ENCODE measurements at places on chromosomes 5 and 9.

DNA sequence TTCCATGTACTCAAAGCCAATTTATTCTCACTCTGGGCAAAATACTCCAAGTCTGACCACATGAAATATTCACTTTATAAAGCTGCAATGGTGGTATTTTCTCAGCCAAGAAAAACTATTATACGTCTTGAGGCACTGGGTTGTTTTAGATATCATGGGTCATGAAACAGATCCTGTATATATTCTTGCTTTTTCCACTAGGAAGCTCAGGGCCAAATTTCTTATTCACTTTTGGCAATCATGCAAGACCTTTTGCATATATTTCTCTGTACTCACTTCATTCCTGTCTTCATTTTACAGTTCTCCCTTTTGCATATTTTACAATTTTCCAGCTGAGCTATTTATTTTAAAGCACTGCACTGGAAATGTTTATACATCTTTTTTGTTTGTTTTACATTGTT is 49.8 kb downstream of the GABBR2 start:
- DNase-seq, result no peak

DNA sequence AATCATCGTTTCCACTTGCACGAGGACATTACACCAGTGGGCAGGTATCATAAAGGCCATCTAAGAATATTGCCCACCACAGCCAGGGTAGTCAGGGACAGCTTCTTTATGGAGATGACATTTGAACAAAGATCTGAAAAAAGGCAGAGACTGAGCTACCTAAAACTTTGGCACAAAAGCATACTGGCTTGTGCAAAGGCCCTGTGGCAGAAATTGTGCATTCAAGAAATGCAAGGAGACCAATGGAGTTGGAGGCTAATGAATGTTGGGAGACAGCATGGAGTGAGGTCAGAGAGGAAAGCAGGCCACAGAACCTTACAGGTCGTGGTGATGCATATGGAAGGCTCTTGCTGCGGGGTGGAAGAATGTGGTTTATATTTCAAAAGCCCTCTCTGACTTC is 578.5 kb downstream of the BNC2 start:
- DNase-seq, result no peak

GRCh38 chr5:107687404-107687803 is 16.7 kb upstream of the EFNA5 start:
- DNase-seq, result no peak

DNA sequence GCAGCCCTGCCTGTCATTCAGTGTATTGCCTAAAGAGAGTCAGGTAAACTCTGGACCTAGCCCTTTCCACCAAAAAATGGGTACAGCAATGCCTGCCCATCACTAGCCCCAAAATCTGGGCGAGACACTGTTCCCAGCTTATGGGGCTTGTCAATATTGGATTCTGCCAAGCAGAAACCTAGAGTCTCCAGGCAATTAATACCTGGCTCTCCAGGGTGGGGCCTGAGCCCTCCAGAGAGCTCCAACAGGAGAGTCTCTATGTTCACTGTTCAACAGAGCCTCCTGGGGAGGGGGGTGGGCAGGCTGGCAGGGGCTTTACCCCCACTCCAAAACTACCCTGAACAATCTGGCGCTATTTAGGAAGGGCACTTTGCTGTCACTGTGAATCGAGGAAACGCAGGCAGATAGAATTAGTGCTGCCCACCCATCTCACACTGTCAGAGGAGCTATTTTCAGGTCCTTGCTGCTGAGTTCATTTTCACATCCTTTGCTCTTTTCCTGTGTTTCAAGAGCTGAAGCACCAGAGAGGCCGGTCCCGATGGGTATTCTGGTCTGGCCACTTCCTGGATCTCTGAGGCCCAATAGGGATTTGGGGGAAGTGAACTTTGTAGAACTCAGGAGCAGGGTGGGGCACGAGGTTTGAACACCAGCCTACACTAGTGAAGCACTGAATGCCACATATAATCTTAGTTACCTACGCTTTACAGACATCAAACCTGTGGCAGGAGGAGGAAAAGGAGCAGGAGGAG is 121.8 kb downstream of the C5orf15 start:
- DNase-seq, result no peak

GRCh38 chr5:175678074-175678473 is 20.2 kb downstream of the HRH2 start:
- DNase-seq, result no peak

- DNase-seq, result no peak
Observed at GRCh38 chr5:153456993-153457392, 33.5 kb upstream of the GRIA1 start.

GRCh38 chr9:4857163-4857810 is 64.5 kb downstream of the RCL1 start:
- DNase-seq, result no peak

DNA sequence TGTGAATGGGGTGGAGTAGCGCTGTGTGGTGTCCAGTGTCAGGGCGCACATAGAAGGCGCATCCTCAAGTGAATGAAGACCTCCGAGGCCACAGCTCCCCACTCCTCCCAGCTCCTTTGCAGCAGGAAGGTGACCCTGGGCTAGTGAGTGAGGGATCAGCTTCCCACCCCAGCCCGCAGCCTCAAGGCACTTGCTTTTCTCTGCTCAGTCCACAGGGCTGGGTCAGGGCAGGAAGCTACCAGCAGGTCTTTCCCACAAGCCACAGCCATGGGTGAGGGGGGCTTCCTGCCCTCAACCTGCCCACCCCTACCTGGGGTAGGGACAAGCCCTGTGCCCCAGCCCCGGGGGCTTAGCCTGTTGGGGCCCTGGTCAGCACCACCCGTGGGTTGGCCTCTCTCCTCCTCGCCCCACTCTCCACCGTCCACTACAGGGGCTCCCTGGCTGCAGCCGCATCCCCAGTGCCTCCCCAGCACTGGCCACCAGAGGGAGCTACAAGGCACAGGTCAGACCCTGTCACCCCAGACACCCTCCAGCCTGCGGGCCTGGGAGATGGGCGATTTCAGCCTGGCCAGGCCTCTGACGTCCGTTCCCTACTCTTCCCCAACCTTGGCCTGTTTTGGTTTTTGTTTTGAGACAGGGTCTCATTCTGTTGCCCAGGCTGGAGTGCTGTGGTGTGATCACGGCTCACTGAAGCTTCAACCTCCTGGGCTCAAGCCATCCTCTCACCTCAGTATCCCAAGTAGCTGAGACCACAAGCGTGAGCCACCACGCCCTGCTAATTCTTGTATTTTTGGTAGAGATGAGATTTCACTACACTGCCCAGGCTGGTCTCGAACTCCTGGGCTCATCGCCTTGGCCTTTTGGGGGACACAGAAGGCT is 1.3 kb upstream of the ABCA2 start:
- peak; percentile 58 for DNase-seq

DNA sequence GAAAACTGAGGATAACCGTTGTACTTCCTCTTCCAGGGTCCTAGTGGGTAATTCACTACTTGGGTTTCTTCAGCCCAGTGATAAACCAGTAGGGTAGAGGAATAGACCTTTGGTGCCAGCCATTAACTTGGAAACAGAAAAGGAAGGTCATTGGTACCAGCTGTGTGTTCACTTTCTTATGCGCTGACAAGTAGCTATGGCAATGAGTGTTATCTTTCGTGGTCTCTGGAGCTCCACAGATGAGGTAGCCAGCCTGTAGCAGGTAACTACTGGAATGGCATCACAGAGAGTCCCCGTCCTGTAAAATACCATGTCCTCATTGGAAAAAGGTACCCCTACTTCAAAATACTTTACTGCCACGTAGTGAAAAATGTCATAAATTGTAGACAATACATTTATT is 2.3 kb downstream of the UHRF2 start:
- DNase-seq, result no peak

GRCh38 chr9:118734696-118735095 is 634.5 kb downstream of the BRINP1 start:
- no peak for DNase-seq

GRCh38 chr9:131657037-131657377 is 82.9 kb downstream of the RAPGEF1 start:
- peak; percentile 30 for DNase-seq

DNA sequence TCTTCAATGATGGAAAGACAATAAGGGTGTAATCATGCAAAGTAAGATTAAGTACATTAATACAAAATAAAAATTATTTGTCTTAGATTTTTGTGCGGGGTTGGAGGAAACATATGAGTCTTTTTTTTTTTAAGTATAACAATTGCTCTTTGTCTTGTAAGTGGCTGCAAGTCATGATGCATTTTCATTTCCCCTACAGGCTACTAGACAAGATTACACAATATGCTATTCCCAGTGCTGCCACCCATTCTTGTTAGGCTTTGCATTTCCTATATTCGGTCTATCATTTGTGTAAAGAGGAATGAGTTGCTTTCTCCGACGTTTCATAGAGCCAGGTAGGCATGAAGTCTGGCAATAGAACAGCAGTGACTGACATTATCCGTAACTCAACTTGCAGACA is 294.2 kb upstream of the CYLC2 start:
- no peak for DNase-seq

GRCh38 chr9:28598408-28598807 is 1025.1 kb upstream of the C9orf72 start:
- DNase-seq, result no peak

GRCh38 chr9:133579601-133580418 is 29.4 kb downstream of the FAM163B start:
- no peak for DNase-seq

DNA sequence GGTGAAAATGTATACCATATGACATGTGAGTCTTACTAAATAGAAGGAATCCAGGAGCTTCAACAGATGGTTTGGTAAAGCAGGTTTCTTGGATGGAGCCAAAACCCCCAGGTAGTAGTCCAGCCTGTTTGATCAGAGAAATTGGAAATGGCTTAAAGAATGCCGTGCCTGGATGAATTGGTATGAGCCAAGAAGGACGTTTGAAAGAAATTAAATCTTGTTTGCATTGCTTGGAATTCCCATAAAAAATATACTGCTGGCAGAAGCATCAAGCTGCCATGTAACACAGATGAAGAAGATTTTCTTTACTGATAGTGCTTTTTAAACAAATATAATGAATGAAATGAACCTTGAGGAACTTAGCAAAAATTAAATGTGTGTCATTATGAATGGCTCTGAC is 176.3 kb downstream of the NPR3 start:
- no peak for DNase-seq

GRCh38 chr9:7368410-7369292 is 430.9 kb downstream of the DMAC1 start:
- no peak for DNase-seq
